ENCODE measurements at places on chromosomes 12 and 14. TPM values are rescaled to one million over a fixed set of nuclear protein-coding genes. Genes with fewer than 3 reads are reported as not detected.

- no peak for DNase-seq
- peaks cover 1% of the 10 kb centered on the region for H3K4me1 ChIP-seq
- no peak overlapping the region for H3K27ac ChIP-seq
- no peaks in the 10 kb centered on the region for H3K36me3 ChIP-seq
- H3K4me3 ChIP-seq: no peak overlapping the region
Measured at GRCh38 chr14:60217713-60218112, 31.3 kb upstream of the PPM1A start.

DNA sequence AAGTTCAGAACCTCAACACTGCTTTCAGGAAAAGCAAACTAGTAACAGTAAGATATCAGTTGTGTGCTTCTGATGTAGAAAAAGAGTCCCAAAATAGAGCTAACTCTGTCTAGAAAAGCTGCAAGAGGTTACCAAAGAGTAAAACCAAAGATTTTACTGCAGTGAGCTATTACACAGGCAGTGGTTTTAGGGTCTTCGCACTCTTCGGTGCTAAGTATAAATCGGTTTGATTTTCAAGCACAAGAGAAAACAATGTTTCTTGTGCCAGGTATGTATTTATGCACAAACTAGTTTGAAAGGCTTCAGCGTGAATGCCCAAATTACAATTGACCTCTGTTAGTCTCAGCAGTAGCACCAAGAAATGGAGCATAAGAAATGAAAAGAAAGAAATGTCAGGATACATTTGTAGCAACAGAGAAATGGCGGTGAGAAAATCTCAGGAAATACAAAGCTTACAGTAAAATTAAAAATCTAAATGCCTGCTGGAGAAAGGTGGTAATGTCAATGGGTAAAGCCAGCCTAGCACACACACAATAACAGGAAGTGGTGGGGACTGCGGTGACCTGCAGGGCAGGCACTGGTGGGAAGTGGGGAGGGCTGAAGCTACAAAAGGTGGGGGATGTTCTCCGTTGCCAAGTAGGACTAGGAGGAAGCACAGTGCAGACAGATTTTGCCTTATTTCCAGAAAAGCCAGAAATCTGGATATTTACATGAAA lies 18.0 kb upstream of the DYRK2 start:
- DNase-seq: peak; percentile 83
- H3K36me3 ChIP-seq: no peaks in the 10 kb centered on the region
- H3K4me1 ChIP-seq: peaks cover 92% of the 10 kb centered on the region
- H3K27me3 ChIP-seq: no peaks in the 10 kb centered on the region
- H3K4me3 ChIP-seq: peak overlapping the region; percentile 70
- H3K27ac ChIP-seq: peak overlapping the region; percentile 94

DNA sequence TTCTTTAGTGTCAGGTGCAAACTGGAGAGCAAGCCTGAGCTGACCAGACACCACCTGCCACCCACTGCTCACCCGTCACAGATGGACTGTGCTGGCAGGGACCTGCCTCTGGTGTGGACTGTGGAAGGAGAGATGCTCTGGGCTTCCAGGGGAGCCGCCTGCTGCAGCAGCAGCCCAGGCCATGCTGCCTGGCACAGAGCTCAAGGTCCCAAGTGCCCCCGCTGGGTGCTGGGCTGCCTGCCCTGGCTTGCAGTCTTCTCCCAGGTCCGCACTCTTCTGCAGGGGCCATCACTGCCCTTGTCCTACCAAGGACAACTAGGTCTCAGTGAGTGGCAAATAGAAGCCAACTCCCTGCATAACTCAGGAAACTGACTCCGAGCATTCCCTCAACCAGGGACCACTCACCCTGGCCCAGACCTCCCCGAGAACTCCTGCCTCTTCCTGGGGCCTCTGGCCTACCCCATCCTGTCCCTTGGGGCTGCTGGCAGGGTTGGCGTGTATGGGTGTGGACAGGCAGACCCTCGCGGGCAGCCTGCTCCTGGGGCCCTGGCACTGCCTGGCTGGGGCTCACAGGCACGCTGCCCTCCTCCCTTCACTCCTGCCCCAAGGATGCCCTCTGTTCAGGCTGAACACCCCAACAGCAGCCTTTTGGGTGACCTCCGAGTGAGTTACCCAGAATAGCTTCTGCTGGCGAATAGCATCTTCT lies 9.3 kb downstream of the AMN start:
- H3K4me3 ChIP-seq: no peak overlapping the region
- no peaks in the 10 kb centered on the region for H3K27me3 ChIP-seq
- H3K4me1 ChIP-seq: peaks cover 5% of the 10 kb centered on the region
- H3K36me3 ChIP-seq: peaks cover 3% of the 10 kb centered on the region
- H3K27ac ChIP-seq: no peak overlapping the region

DNA sequence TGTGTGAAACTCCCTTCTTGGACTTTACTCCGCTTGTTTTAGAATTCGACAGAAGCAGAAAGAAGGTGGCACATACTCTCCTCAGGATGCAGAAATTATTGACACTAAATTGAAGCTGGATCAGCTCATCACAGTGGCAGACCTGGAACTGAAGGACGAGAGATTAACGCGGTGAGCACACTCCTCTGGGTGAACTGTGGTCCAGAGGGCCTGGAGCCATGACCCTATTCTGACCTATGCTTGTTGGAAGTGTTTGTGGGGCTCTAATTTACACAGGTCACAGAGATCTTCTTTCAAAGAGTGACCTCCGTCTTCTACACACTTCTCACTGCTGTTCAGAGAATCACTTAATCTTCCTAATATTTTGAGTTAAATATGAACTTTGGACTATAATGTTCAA lies 72.5 kb upstream of the MYF6 start:
- H3K27me3 ChIP-seq: no peaks in the 10 kb centered on the region
- no peak for DNase-seq
- no peaks in the 10 kb centered on the region for H3K36me3 ChIP-seq
- no peak overlapping the region for H3K4me3 ChIP-seq

- peak overlapping the region; percentile 74 for H3K27ac ChIP-seq
- no peaks in the 10 kb centered on the region for H3K36me3 ChIP-seq
- no peak for DNase-seq
- H3K27me3 ChIP-seq: no peaks in the 10 kb centered on the region
- H3K4me1 ChIP-seq: peaks cover 52% of the 10 kb centered on the region
Measured at GRCh38 chr12:132471011-132471857, 18.7 kb upstream of the FBRSL1 start.

GRCh38 chr14:46063872-46064271 lies 587.7 kb downstream of the RPL10L start:
- H3K36me3 ChIP-seq: no peaks in the 10 kb centered on the region
- DNase-seq: no peak
- H3K4me1 ChIP-seq: no peaks in the 10 kb centered on the region
- H3K27me3 ChIP-seq: no peaks in the 10 kb centered on the region

DNA sequence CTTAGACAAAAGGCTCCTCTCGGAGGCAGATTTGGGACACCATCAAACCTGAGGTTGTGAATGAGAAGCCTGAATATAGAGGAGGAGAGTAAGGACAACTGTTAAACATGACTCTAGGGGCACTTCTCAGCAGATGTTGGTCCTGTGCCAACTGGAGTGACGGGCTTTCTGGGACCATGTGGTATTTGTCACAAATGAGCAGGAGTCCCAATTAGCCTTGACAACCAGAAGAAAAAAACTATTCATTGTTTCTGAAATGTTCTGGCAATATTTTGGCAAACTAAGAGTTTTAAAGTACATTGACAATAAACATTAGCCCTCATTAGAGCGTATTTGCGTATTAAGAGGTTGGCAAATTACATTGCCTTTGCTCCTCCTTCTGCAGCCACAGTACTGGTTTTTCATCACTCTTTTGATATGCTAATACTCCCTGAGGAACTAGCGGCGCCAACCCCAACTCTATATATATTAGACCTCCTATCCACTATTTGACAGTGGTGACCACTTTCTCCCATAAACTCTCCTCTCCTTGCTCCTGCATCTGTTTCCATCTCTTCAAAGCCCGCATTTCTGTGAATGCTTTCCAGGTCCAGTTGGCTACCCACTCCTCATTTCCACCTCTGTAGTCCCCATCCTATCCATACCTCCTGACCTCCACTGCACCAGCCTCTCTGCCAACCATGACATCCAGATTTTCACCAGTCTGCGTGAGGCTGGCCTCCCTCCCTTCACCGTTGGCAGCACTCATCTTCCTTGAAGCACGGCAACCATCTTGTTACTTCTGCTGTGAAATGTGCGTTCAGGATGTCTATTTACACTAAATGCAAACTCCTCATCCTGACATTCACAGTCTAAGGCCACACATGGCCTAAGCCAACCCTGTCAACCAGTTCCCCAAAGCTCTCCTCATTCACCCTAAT lies 100.7 kb downstream of the ZFC3H1 start:
- no peak for DNase-seq
- H3K4me3 ChIP-seq: no peak overlapping the region
- no peaks in the 10 kb centered on the region for H3K36me3 ChIP-seq
- no peak overlapping the region for H3K27ac ChIP-seq
- H3K27me3 ChIP-seq: no peaks in the 10 kb centered on the region
- no peaks in the 10 kb centered on the region for H3K4me1 ChIP-seq

DNA sequence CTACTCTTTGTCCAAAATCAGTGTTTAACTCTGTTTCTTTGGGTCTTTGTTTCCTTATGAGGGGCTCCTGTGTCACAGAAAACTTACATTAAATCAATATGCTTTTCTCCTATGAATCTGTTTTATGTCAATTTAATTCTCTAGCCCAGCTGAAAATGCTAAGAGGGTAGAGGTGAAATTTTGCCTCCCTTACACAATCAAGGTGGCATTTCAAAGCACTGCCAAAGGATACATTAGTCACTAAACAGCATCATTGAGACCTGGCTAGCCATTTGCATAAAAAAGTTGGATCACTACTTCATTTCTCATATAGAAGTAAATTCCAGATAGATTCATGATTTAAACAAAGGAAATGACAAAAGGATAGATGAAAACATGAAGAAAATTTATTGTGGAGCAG lies 12.1 kb downstream of the TCL1B start:
- no peaks in the 10 kb centered on the region for H3K4me1 ChIP-seq
- H3K27ac ChIP-seq: no peak overlapping the region
- no peaks in the 10 kb centered on the region for H3K36me3 ChIP-seq
- H3K27me3 ChIP-seq: peaks cover 46% of the 10 kb centered on the region

DNA sequence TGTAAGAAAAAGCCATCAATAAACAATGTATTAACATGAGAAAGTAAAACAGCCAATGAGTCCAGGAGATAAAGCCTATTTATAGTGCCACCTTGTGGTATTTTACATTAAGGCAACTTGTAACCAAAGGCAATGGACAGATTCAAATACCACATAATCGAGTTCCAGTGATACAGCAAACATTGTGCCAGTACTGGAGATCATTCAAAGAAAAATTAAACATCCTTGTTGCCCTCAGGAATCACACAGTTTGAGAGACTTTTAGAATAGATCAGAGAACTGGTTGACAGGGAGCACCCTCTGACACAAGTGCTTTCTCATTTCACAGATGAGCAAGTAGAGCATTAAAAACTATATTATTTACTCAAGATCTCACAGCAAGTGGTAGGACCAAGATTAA lies 98.1 kb downstream of the DDHD1 start:
- peaks cover 5% of the 10 kb centered on the region for H3K4me1 ChIP-seq
- no peak overlapping the region for H3K27ac ChIP-seq
- H3K4me3 ChIP-seq: no peak overlapping the region
- H3K27me3 ChIP-seq: no peaks in the 10 kb centered on the region
- H3K36me3 ChIP-seq: peaks cover 49% of the 10 kb centered on the region

GRCh38 chr12:100724071-100724470 lies 70.5 kb upstream of the ANO4 start:
- H3K27me3 ChIP-seq: peaks cover 19% of the 10 kb centered on the region
- no peak overlapping the region for H3K27ac ChIP-seq
- no peaks in the 10 kb centered on the region for H3K4me1 ChIP-seq
- no peak for DNase-seq
- H3K4me3 ChIP-seq: no peak overlapping the region

GRCh38 chr12:27549801-27550652 lies 26.0 kb downstream of the PPFIBP1 start:
- DNase-seq: no peak
- H3K4me3 ChIP-seq: no peak overlapping the region
- no peak overlapping the region for H3K27ac ChIP-seq
- no peaks in the 10 kb centered on the region for H3K36me3 ChIP-seq
- H3K27me3 ChIP-seq: no peaks in the 10 kb centered on the region
- H3K4me1 ChIP-seq: peaks cover 4% of the 10 kb centered on the region

DNA sequence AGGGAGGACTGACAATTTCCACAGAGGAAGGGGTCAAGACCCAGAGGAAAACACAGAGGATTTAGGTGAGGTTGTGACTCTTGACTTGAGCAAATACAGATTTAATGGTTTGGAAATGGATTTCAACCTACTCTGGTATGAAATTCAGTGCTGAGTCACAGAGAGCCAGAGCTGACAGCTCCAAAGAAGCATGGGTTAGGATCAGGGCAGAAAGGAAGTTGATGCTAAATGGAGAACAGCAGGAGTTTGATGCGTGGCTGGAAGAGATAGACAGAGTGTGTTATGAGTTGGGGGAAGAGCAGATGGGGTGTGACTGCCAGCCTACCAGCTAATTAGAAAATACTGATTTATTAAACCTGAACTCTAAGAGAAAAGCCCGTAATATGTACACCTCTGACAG lies 272.6 kb downstream of the FOXG1 start:
- H3K4me3 ChIP-seq: no peak overlapping the region
- H3K27me3 ChIP-seq: no peaks in the 10 kb centered on the region
- no peaks in the 10 kb centered on the region for H3K36me3 ChIP-seq
- DNase-seq: no peak
- H3K4me1 ChIP-seq: no peaks in the 10 kb centered on the region
- H3K27ac ChIP-seq: no peak overlapping the region

DNA sequence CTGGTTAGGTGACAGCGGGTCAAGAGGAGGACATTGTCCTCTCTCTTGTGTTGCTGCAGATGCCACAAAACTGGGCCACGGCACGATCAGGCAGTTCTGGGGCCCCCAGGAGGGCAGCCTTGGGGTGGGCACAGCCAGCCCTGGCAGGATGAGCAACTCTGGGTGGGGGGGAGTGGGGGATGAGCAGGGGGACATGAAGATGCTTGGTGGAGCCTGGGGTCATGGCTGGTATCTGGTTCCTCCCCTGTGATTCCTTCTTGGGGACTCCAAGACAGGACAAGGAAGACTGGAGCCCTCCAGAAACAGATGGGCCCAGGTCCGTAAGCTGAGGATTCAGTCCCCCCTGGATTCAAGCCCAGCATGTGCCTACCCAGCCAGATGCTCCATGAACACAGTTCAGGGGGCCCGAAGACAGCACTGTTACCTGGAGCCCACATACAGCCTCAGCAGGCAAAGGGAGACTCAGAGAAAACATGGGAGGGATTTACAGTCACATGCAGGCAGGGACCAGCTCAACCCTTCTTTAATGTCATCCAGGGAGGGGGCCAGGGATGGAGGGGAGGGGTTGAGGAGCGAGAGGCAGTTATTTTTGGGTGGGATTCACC lies 10.4 kb downstream of the SERPINA1 start:
- H3K27me3 ChIP-seq: no peaks in the 10 kb centered on the region
- H3K27ac ChIP-seq: no peak overlapping the region
- no peak overlapping the region for H3K4me3 ChIP-seq
- H3K4me1 ChIP-seq: no peaks in the 10 kb centered on the region

- no peak overlapping the region for H3K4me3 ChIP-seq
- peaks cover 23% of the 10 kb centered on the region for H3K36me3 ChIP-seq
- H3K4me1 ChIP-seq: peaks cover 48% of the 10 kb centered on the region
Measured at GRCh38 chr12:94983321-94983720, 20.2 kb downstream of the NDUFA12 start.

- no peaks in the 10 kb centered on the region for H3K36me3 ChIP-seq
- no peaks in the 10 kb centered on the region for H3K27me3 ChIP-seq
- H3K4me3 ChIP-seq: no peak overlapping the region
- H3K4me1 ChIP-seq: peaks cover 33% of the 10 kb centered on the region
Measured at GRCh38 chr14:68395604-68396003, 397.3 kb downstream of the ZFP36L1 start.

Gene AVPR1A
- total RNA-seq: not detected

Gene OTUB2
- 0.16 TPM for total RNA-seq

Gene LAG3
- 0.75 TPM for total RNA-seq

Gene SERPINA1
- total RNA-seq: not detected

Gene KLRC3
- 4.6 TPM for total RNA-seq

Gene POTEG
- not detected for total RNA-seq

Gene RFLNA
- total RNA-seq: not detected

Gene HIP1R
- total RNA-seq: 144 TPM

Gene RNASE3
- not detected for total RNA-seq

Gene DLK1
- not detected for total RNA-seq

Gene KRT85
- total RNA-seq: not detected

Gene LPAR5
- total RNA-seq: 18.9 TPM
